ENCODE measurements at places on chromosomes 2 and 18.

DNA sequence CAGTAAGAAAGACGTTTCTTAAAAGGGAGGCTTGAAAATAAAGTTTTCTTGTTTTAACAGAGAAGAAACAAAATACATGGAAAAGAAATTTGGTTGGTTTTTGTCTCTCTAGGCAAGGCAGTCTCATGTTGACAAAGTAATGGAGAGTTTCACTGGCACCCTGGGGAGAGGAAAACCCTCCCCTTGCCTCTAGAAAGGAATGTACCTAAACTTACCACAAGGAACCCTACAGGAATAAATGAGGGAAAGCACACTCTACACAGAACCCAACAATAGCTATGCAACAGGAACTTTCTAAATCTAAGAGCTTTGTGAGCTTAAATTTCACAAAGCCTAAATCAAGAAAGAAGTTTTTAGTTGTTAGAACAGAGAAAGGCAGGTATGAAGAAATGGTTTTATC is 37.0 kb downstream of the FIGN start:
- no peak for DNase-seq

DNA sequence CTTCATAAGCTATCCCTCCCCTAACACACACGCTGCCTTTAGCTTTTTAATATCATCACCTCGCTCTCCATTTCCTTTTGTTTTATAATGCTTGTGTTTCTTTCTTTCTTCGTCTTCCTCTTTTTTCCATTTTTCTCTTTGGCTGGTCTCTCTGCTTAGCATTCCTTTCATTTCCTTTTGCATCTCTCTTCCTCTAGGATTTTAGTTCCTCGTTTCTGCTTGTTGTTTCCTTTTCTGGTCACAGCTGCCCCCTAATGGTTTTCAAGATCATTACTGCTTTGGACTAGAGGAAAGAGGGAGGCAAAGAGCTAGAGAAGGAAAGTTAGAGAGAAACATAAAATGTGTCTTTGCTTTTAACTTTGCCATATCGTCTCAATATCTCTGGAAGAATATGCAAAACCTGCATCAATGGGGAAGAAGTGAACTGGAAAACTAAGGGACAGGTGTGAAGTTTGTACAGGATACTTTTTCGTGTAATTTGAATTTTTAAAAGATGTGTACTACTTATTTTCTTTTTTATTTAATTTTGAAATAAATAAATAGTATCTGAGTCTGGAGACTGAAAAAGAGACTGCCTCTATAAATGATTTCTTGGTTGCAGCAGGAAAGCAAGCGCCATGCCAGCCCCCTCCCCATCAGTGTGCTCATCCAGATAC is 6.3 kb upstream of the NRP2 start:
- DNase-seq: peak; percentile 74

DNA sequence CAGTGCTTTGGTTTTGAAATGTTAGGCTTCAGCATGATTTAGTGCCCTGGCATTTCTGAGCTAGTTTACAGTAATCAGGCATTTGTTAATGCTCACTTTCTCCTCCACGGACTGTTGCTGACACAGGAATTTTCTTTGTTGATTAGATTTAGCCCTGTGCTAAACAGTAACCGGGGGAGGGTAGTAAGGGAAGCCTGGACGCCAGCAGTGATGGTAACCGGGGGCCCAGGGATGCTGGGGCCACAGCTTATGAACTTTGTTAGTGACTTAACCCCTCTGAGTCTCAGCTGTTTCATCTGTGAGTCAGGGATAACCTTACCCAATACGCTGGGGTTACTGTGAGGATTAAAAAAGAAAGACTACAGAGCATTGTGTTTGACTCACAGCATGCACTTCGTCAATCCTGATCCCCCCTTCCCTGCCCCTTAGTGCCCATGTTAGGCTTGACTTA is 33.5 kb downstream of the KLHL29 start:
- DNase-seq: no peak

- no peak for DNase-seq
Measured at GRCh38 chr2:9895669-9896590, 52.7 kb downstream of the TAF1B start.

- peak; percentile 21 for DNase-seq
Measured at GRCh38 chr2:144162652-144163051, 357.3 kb downstream of the ZEB2 start.

- DNase-seq: no peak
Measured at GRCh38 chr2:216504376-216504762, 5.7 kb downstream of the RPL37A start.

DNA sequence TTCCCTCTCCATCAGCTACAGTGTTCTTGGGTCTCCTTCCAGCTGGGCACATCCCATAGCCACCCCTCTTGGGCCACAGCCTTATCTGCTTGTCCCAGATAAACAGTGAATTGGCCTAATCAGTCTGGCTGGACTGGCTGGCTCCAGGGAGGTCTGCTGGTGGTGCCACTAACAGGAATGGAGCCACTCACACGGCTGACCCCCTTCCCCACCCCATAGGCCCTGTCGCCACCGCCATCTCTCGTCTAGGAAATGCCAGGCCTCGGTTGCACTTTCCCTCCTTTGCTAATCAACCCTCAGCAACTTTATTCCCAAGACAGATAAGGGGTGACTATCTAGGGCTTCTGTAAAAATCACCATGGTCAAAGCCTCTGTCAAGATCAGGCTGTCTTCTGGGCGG is 23.0 kb upstream of the TNP1 start:
- DNase-seq: no peak

- DNase-seq: no peak
Measured at GRCh38 chr2:56714400-56714799, 530.6 kb downstream of the CCDC85A start.

DNA sequence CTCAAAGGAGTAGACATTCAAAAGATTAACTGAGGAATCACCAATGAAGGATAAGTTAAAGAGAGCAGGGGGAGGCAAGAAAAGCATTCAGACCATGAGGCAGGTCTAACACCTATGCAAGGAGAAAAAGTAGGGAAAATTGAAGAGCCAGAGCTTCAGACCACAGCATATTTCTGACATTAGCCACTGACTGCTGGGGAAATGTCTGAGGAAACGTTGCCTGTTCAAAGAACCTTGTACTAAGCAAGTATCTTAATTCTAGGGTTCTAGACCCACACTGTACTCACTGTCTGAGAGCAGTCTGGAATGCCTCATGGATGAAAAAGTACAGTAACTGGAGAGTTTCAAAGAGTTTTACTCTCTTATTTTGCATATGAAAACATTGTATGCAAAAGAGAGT is 39.5 kb upstream of the TFPI start:
- no peak for DNase-seq

DNA sequence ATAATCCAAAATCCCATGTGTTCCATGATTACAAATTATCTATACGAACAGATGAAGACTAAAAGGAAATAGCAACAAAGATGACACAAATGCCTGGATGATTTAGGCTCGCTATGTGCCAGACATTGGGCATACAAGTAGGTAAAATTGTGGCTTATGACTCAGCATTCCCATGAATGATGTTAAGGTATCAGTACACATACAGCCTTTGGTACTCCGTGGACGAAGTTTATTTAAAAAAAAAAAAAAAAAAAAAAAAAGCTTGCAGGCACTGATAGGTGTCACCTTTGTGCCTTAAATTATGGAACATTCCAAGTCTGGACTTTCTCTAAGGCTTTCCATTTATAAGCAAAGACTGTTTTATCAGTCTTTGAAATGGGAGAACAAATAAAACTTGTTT is 2.7 kb downstream of the CHAC2 start:
- DNase-seq: peak; percentile 44

DNA sequence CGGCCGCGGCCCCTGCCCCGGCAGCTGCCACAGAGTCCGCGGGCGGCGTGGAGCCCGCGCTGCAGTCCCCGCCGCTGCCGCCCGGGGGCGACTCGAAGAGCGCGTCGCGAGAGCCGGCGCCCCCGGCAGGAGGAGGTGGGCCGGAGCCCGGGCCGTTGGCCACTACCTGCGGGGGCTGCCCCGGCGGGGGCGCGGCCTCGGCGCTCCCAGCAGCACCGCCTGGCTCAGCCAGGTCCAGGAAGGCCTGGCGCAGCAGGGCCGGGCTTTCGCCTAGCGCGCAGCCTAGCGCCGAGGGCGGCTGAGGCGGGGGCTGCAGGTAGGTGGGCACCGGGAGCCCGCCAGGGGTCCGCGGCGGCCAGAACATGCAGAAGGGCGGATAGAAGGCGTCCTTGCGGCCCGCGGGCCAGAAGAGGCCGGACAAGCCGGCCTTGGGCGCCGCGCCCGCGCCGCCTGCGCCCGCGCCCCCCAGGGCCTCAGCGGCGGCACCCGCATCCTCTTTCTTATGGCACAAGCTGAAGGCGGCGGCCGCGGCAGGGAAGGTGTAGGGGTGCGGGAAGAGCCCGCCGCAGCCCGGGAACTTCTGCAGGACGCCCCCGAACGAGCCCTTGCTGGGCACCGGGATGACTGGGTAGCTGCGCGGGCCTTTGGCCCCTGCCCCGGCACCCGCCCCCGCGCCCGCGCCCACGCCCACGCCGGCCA is 3.9 kb downstream of the SKOR2 start:
- no peak for DNase-seq
